ENCODE measurements at places on chromosomes 4 and X.

GRCh38 chr4:33357121-33357520 is 2637.0 kb downstream of the PCDH7 start:
- DNase-seq: no peak

- no peak for DNase-seq
Observed at GRCh38 chr4:160350944-160351343, 1248.1 kb downstream of the RAPGEF2 start.

DNA sequence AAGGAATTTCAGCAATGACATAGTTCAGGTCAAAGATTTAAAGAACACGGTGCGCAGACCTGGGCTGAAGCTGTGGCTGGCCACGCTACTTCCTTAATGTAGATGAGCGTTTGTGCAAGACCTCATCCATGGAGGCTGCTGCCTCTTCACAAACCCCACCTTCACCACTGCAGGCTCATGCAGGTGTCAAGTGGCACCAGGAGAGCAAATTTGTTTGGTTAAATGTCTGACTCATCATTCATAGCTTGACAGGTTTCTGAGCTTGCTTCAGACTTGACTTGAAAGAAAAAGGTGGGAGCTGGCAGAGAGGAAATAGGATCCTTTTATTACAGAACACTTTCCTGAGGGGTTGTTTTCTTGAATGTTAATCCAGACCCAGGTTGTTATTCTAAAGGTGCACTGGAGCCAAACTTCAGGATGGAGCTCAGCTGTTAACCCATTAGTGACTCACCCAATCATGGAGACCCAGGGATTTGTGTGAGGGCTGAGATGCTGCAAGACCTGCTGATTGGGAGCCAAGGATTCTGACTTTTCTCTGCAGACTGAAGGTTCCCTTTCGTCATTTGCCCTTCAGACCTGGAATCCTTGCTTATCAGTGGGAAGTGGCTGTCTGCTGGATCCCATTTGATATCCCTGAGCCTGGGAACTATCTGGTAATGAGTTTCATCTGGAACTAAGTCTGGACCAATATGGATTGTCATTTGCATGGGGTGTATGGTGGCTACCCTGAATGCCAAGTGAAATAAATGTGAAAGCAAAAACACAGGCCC is 315.3 kb downstream of the PTTG2 start:
- no peak for DNase-seq

DNA sequence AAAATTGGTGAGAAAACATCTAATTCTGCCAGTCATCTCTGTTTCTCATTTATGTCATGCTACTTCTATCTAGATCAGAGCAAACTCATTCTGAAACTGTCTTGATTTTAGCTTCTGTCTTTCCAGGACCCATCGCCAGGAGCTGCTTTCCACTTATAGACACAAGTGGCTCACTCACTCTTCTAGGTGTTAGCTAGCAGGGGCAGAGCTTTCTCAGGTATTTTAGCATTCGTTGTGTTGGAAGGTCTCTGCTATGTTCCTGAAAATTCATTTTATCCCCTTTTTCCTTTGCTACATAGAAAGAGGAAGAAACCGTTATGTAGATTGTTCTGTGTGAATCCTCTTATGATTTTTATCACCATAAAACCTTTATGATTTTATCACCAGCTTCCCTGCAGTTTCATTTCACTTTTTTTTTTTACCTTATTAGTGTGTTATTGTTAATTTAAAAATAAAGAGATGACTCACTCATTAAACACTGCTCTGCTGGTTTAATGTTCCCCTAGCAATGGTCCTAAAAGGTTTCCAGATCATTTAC is 246.6 kb upstream of the AADAT start:
- DNase-seq: no peak

- DNase-seq: no peak
Observed at GRCh38 chrX:115579327-115579726, 18.4 kb downstream of the PLS3 start.

- DNase-seq: no peak
Observed at GRCh38 chrX:100248885-100249493, 161.1 kb downstream of the PCDH19 start.

GRCh38 chrX:155998761-155999510 is 1.4 kb downstream of the IL9R start:
- no peak for DNase-seq

DNA sequence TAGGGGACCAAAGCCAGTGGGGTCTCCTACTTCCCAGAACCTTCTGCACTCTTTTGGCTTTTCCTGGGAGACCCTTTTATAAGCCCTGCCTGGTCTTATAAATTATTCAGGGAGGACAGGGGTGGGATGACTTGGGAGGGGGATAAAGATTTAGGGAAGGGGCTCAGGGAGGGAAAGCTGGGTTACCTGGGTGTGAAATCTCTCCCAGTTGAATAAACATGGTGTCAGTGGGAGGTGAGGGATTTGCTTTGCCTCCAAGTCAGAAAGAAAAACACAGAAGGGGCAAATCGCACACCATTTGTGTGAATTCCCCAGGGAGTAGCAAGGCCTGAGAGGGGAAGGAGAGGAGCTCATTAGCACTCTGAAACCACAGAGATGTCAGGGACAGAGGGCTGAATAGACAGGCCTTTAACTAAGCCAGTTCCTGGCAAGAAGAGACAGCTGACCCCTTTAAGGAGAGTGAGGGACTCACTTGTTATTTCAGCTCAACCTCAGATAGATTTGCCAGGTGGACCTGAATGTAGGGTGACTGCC is at the start of gene RIPPLY1:
Gene RIPPLY1, minus strand, starts transcription at position 51 of the 534 bp plus-strand sequence. CDS start 54 bp downstream, outside the sequence.
- no peak for DNase-seq

DNA sequence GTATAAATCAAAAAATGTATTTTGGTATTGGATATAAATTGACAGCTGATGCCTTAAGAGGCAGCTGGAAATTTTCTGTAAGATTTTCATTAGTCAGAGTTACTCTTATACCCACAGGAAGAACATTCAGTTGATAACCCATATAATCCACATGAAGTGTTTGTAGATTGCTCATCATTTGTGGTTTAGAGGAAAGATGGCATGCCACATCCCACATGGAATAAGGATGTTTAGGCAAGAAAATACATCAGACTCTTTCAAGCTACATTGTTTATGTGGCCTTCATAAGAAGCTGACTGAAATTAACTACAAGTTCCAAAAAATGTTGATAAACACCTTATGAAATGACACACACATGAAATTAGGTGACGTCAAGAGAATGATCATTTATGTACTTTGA is 56.6 kb downstream of the AREG start:
- DNase-seq: no peak

DNA sequence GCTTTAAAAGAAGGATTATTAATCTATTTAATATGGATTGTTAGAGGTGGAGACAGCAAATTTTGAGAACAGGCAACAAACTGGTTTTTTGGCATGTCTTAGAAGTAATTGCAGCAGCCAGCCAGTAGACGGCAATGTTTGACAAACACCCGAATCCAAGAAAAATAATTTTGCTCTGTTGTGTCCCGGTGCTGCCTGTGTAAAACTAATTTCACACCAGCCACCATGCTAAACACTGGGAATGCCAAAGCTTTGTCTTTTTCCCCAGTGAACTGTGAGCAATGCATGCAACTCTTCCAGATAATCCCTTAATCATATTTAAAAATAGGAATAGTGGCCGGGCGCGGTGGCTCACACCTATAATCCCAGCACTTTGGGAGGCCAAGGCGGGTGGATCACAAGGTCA is 25.9 kb downstream of the SMIM31 start:
- no peak for DNase-seq

- no peak for DNase-seq
Observed at GRCh38 chr4:179123084-179123483, 1680.8 kb upstream of the AGA start.

DNA sequence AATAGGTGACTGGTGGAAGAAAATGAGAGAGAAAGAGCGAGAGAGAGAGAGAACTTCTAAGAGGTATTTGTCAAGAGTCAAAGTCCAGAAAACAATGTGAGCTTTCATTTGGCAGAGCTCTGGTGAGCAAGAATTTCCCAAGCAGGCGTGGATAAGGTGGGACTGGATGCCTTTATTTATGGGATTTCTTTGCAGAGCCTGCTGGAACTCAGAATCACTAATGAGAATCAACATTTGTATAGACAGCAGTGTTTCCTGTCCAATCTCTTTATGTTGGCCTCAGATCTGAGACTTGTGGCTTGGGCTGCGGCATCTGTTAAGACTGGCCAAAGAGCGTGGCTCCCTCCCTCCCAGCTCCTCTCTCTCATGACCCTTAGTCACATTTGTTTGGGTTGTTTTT is 67.9 kb upstream of the TBL1X start:
- no peak for DNase-seq

DNA sequence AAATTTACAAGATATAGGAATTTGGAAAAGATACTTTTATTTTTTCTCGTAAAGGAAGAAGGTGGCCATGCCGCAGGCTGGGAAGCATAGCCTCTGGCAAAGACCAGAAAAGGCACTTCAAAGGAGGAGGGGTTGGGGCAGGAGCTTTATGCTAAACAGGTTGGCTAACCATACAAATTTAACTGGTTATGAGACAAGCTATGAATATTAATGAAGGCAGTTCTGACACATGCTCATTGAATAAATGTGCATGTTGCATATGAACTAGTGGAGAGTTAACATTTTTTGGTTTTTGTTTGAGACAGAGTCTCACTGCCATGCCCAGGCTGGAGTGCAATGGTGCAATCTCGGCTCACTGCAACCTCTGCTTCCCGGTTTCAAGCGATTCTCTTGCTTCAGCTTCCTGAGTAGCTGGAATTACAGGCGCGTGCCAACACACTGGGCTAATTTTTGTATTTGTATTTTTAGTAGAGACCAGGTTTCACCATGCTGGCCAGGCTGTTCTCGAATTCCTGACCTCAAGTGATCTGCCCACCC is 36.5 kb downstream of the GALNTL6 start:
- no peak for DNase-seq

GRCh38 chr4:51845711-51846110 is 2.8 kb downstream of the DCUN1D4 start:
- no peak for DNase-seq

DNA sequence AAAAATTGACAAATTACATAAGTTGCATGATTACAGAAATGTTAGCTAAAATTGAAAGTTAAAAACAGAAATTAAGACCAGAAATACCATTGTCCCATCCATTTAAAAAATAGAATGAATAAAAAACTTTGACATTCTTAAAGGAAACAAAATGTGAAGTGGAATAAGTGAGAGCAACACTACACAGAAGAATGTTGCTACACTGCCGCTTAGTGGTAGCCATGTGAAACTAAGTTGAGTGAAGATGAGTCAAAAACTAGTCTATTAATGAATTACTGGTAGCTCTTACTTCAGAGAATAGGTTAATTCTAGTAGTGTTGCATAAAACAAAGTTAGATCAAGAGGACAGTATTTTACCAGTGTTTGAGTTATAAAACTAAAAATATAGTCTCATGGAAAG is 571.0 kb upstream of the KLHL4 start:
- no peak for DNase-seq

DNA sequence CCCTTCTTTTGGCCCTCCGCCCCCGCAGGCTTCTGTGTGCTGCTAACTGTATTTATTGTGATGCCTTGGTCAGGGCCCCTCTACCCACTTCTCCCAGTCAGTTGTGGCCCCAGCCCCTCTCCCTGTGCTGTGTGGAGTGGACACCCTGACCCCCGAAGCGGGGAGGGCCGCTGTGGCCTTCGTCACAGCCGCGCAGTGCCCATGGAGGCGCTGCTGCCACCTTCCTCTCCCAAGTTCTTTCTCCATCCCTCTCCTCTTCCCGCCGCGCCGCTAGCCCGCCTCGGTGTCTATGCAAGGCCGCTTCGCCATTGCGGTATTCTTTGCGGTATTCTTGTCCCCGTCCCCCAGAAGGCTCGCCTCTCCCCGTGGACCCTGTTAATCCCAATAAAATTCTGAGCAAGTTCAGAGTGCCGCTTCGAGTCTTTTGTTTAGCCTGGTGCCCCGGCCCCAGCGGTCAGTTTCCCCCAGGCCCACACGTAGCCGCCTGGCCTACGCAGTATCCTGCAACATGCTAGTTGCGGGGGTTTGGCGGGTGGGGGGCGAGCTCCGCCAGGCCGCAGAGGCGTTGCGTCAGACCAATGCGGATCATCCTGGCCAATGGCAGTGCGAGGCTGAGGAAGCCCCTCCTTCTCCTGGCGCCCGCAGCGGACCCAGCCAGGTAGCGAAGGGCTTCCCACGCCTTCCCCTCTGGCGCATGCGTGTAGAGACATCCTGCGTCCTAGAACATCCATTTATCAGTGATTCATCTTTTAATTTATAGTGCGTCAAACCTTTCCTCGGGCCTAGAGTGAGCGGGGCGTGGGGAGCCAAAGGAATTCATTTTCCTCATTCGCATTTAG is 5.6 kb upstream of the KANTR start:
- no peak for DNase-seq

DNA sequence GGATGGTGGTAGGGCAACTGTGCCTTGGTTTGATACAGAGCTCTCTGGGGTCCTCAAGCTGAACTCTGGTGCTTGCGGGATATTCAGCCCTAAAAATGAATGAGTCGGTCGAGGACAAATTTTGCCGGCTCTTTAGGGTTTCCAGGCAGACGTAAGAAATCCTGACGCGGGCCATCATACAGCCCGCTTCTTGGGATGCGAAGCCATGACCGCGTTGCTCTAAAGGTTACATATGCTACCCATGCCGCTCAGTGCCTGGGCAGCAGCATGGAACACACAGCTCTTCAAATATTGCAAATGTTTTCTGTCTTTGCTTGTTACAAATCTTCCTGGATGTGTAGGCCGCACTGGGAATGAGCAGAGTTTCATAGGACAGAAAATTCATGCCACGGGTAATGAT is 55.6 kb downstream of the NBDY start:
- no peak for DNase-seq

DNA sequence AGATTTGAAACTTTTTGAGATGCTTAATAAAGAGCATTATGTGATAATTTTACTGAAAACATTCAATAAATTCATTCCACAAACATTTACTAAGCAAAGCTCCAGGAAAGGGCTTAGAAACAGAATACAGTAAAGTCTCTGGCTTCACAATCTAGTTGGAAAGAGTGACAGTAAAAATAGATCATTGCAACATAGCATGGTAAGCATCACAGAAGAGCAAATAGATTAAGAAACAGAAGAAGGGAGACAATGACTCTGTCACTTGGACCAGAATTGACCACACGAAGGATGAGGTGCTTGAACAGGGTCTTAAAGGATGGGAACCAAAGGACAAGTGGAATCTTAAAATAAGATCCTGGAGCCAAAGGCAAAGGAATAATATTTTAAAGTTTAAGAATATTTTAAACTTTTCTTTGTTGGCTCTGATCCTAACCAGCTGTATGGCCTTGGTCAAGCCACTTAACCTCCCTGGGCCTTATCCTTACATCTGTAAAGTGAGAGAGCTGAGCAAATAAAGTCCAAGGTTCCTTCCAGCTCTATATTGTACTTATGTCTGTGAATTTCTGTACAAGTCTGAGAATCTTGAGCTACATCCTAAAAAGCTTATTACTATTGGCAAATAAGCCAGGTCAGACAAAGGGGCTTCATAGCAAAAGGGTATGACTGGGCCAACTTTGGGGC is 33.9 kb downstream of the SEC24D start:
- DNase-seq: no peak

DNA sequence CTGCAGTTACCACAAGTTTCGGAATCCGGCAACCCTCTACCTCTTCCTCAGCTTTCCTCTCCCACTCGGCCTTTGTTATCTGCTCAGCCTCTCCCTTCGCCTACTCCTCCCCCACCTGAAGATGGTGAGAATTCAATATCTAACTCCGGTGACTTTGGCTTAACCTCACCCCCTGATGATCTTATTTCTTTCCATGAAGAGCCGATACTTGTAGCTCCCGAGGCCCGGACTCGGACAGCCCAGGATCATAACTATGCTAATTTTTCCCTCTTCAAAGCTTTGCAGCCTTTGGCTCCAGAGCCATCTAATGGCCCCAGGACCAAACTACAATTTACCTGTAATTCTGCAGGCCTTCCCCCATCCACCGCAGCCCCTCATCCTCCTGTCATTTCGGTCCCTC is 32.0 kb upstream of the MGST2 start:
- no peak for DNase-seq
